ENCODE measurements at places on chromosomes 1 and 21. TPM values are rescaled to one million over a fixed set of nuclear protein-coding genes. Genes with fewer than 3 reads are reported as not detected.

The KLHDC8A gene
- not detected for total RNA-seq

The IL19 gene
- total RNA-seq: not detected

The LRRC38 gene
- not detected for total RNA-seq

The FNDC10 gene
- 3.3 TPM for total RNA-seq

The PLEKHA6 gene
- 0.50 TPM for total RNA-seq

The SLC35F3 gene
- 0.10 TPM for total RNA-seq

The SERTAD4 gene
- total RNA-seq: not detected

The TDRD10 gene
- 0.12 TPM for total RNA-seq

The MMEL1 gene
- total RNA-seq: 0.94 TPM
